Skin of body (tissue), 3 donors: ENCODE measurements at places on chromosomes 7 and 10. TPM values are rescaled to one million over a fixed set of nuclear protein-coding genes. Genes with fewer than 3 reads are reported as not detected.
A peak's percentile ranks its signal among the peaks of the same experiment; 100 is the strongest.

DNA sequence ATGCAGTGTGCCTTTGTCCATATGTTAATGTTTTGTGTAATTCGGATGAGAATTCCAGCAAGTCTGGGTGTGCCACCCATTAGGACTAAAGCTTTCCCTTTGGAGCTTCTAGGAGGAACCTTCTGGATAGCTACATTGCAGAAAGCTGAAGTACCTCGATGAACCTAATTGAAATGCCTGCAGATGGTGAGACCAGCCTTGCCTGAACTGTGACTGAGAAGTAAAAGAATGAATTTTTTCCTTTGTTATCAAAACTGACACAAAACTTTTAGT is 31.1 kb upstream of the FBXW4 start:
- DNase-seq = no peak

DNA sequence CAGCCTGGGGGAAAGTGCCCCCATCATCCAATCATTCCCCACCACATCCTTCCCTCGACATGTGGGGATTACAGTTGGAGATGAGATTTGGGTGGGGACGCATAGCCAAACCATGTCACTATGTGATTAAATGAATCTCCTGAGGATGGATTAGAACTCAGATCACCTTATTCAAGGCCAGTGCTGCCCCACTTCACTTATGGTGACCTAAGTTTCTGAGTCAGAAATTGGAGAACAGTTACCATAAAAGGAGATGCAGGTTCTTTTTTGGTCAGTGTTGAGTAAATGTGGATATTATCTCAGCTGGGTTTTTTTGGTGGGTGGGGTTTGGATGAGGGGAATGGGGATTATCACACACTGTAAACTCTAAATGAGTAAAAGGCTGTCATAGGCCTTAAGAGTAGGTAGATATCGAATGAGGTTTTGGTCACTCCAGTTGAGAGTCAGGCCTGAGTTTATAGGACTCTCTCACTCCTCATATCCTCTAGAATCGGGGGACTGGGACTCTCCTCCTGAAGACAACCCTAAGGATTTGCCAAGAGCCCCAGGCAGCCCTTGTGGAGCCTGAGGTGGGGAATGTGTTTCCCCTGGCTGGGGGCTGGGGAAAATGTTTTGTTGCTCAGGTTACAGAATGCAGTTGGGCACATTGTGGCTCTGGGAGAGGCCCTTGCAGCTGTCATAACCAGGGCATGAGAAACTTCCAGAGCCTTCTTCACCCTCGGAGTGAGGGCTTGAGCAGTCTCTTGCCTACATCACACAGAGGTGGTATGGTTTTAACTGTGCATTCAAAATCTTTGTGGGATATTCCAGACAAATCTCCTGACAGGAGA is 213.0 kb downstream of the BAMBI start:
- no peak for DNase-seq

DNA sequence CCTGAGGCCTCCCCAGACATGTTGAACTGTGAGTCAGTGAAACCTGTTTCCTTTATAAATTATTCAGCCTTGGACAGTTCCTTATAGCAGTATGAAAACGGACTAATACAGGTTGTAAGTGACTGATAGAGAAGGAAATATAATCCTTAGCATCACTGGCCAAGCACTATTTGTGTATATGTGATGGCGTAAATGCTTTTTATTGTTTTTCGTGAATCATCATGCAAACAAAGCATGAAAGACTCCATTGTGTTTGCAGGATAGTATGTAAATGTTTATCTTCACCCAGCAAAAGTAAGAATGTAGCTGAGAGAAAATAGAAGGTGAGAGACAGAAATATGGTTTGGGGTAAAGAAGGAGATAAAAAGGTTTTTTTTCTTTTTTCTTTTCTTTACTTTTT is 92.5 kb upstream of the LRGUK start:
- no peak for DNase-seq

DNA sequence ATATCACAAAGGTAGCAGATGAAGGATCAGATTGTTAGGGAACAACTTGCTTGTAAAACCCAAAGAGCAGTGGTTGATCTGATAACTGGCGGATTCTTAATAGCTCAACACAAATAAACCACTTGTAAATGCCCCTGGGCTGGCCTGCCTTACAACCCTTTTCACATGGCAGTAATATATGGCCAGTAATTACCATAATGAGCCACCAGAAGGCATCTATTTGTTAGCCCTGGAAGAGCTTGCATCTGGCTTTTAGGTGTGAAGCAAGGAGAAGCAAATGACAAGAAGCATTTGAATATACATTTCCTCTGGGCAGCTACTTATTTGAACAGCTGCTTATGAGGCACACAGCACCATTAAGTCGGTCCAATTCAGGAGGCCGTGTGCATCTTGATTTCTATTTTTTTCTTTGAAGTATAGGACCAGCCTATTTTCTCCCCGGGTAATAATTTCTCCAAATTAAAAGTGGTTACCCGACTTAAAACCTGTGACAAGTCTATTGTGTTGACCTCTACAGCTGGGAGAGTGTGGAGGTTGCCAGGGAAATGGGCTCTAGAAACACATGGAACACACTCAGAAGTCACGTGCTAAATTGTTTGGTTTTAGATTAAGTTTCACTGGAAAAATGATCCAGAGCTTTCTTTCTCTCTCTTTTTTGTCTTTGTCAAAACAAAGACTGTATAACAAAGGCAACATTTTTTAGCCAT is 113.4 kb downstream of the SEM1 start:
- no peak for DNase-seq

DNA sequence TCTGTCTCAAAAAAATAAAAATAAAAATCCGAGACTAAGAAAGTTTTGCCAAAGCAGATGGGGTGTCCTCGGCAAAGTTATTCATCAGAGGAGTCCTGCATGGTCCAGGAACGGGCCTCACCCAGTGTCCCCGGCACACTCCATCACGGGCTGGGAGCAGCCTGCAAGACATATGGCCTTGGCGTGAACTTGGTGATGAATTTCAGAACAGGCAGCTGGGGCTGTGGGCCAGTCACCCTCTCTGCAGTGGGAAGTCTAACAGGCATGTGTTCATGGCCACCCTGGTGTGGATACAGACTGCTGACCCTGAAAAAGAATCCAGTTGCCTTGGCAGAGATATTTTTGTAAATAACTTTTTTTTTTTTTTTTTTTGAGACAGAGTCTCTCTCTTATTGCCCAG is 34.7 kb downstream of the NPTX2 start:
- no peak for DNase-seq

GRCh38 chr10:119575506-119575905 is 21.3 kb downstream of the TIAL1 start:
- DNase-seq = no peak

GRCh38 chr10:30820261-30820991 is 190.9 kb upstream of the LYZL2 start:
- DNase-seq = peak; percentile 92

DNA sequence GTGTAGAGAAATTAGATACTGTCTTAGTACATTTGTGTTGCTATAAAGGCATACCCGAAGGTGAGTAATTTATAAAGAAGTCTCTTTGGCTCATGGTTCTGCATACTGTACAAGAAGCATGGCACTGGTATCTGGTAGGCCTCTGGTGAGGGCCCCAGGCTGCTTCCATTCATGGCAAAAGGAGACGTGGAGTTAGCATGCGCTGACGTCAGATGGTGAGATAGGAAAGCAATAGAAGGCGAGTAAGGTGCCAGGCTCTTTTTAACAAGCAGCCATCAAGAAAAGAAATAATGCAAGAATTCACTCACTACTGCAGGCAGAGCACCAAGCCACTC is 38.1 kb downstream of the AKR1C8 start:
- DNase-seq = no peak

DNA sequence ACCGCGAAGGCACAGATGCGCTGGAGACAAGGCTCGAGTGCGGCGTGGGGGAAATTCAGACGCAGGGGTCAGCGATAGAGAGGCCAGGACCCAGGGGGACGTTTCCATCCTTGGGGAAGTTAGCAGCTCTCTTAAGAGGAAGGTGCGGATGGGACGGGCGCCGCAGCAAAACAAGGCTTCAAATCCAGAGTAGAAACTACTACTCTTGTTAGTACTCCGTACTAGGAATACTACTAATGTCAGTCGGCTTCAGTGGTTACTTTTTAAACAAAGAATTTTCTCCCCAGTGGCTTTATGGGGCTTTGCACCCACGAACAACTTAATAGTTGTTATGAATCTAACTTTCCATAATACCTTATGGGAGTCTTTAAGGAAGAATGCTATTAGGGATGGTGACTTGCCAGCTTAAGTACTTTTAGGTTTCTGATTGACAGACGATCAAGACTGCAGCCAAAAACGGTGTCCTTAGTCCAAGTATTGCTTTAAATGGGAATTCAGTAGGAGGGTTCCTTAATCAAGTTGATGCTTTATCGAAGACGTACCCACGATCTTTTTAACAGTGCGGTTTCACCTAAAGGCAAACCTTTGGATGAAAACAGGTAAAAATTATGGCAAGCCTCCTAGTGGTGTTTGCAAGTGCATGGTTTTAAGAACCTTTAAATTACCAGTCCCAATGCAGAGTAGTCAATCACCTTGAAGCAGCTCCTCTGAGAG is 812 bp upstream of the IDE start:
- DNase-seq = no peak

Gene STEAP2
- total RNA-seq = 14.6 TPM

Gene LRRC17
- 92.4 TPM for total RNA-seq

Gene LIPF
- 0.10 TPM for total RNA-seq
